ENCODE measurements at places on chromosomes 12 and 14. TPM values are rescaled to one million over a fixed set of nuclear protein-coding genes. Genes with fewer than 3 reads are reported as not detected.

- no peak for DNase-seq
Measured at GRCh38 chr14:59465316-59466135, at the start of gene GPR135. Gene GPR135, minus strand, starts transcription at chr14:59465380. Its CDS starts 154 bp downstream, at chr14:59465226.

DNA sequence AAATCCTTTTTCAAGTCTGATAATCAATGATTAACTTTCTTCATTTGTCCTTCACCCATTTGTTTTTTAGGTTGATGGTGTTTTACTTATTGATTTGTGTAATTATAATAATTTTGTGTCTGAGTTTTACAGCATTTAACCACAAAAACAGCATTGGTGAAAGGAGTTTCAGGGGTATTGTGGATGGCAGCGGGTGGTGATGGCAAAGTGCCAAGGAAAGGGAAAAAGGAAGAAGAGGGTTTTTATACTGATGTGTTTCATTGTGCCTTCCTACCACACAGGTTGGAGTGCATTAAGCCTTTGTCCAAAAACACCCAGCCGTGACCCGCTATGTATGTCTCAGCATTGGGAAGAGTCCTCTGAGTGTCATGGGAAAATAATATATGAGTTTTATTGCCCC lies 150.3 kb downstream of the DAD1 start:
- no peak for DNase-seq

DNA sequence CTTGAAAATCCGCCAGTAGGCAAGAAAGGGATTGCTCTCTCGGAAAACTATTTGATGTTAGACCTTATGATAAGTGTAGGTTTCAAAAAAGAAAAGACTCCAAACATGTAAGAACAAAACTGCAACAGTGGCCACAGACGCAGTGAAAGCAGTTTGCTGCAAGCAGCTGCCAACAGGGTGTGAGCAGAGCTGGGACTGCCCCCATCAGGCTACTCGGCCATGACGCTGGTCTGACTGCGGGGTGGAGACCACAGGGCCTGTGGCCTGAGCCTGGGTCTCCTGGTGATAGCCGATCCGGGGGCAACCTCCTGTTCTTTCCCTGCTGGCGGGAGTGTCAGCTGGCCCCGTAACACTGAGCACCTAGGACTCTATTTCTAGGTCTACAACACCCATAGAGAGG lies 63.2 kb downstream of the AMN start:
- DNase-seq: no peak

- DNase-seq: no peak
Measured at GRCh38 chr14:88437658-88438057, 52.2 kb downstream of the SPATA7 start.

GRCh38 chr14:42921901-42922300 lies 1315.2 kb downstream of the LRFN5 start:
- no peak for DNase-seq

DNA sequence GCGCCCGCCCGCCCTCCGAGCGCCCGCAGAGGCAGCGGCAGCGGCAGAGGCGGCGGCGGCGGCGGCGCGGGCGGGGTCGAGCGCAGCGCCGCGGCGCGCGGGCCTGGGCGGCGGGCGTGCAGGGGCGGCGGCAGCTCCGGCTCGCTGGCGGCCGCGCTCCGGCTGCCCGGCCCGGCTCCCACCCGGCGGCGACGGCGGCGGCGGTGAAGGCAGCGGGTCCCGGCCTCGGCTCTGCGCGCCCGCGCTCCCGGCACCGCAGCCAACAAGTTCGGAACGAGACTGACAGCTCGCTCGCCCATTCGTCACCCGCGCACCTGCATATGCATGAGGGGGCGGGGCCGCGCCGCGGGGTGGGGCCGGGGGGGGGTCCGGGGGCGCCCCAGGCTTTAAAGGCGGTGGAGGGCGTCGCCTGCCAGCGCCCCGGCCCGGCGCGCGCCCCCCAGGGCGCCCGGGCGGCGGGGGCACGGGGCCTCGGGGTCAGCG lies at the start of gene JAG2:
Gene JAG2 (minus strand): TSS at position 281 of the 483 bp plus-strand sequence. CDS start 356 bp downstream, outside the sequence.
- DNase-seq: peak; percentile 47

- DNase-seq: no peak
Measured at GRCh38 chr14:81235096-81235495, 14.3 kb upstream of the GTF2A1 start.

Gene STXBP6
- 21.4 TPM for total RNA-seq

Gene LRP1-AS
- 0.66 TPM for total RNA-seq

Gene LRRIQ1
- 0.53 TPM for total RNA-seq
